ENCODE measurements at places on chromosomes 1 and 21.

- no peak for DNase-seq
Observed at GRCh38 chr1:181531441-181531840, 48.1 kb downstream of the CACNA1E start.

DNA sequence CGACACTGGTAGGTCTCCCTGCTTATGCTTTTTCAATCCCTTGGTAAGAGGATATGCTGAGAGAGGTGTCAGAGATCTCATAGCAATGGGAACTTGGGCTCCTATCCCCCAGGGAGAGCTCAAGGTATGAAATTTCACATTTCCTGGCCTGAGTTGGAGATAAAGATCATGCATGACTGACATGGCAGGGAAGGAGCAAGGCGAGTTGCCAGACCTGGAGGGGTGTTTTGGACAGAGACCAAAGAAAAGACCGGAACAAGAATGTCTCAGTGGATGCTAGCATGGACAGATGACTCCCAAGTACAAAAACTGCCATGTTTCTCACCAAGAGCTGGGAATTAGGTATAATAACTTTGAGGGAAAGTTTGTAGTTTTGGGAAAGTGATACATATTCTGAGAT is 334.1 kb upstream of the B3GALT2 start:
- no peak for DNase-seq

DNA sequence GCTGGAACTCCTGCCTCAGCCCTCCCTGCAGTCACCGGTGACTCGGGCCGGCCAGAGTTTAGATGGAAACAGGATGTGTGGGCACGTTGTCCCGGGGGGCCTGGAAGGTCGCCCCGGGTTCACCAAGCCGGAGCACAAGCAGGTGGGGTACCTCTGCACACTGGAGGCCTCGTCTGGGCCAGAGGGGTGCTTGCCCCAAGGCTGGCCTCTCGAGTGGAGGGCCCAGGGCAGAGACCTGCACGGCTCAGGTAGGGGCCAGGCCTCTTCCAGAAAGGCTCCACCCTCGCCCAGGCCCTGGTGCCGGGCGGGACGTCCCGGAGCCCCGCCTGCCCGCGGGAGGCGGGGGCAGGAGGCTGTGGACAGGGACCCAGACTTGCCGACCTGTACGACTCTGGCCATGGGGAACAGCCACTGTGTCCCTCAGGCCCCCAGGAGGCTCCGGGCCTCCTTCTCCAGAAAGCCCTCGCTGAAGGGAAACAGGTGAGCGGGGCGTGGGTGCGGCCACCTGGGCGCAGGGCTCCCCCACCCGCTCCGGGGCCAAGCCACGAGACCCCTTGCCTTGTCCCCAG is at the start of gene PLEKHN1:
PLEKHN1 (plus strand) TSS at position 348 of the 569 bp plus-strand sequence; CDS start at position 398, 50 bp downstream.
- no peak for DNase-seq

GRCh38 chr1:97170300-97170699 is 448.7 kb downstream of the PTBP2 start:
- no peak for DNase-seq

- DNase-seq, result no peak
Observed at GRCh38 chr1:9425859-9426258, 113.4 kb upstream of the SLC25A33 start.

GRCh38 chr1:71231751-71232150 is 150.9 kb upstream of the ZRANB2 start:
- DNase-seq, result no peak

DNA sequence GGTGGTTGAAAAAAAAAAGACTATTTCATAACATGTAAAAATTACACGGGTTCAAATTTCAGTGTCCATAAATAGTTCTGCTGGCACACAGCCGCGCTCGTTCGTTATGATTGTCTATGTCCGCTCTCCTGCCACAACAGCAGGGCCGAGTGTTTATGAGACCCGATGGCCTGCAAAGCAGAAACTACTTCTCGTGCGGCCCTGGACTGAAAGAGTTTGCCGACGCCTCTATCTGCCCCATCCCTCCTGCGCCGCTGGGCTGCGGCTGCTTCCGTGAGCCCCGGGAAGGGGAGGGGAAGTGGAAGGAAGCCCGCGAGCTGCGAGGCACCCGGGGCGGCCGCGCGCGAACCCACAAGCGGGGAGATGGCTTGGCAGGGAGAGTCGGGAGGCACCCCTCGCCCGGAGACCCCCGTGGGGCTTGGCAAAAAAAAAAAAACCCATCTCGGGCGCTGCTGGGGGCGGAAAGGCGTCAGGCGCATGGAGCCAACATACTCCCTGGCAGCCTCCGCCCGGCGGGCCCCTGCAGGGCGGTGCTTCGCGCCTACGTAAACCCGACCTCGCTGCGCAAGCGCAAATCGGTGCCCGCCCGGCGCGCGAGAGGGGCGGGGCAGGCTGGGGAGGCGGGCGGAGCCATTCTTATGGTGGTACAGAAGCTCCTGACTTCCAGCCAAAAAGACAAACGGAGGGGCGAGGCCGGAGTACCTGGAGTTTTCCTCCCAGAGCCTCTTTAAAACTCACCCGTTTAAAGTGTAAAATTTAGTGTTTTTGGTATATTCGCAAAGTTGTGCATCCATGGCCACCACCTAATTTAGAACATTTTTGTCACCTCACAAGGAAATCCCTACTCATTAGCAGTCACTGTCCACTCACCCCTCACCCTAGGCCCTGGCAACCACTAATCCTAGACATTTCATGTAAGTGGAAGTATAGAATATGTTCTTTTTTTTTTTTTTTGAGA is 8.3 kb downstream of the SLC27A3 start:
- DNase-seq, result peak; percentile 90

DNA sequence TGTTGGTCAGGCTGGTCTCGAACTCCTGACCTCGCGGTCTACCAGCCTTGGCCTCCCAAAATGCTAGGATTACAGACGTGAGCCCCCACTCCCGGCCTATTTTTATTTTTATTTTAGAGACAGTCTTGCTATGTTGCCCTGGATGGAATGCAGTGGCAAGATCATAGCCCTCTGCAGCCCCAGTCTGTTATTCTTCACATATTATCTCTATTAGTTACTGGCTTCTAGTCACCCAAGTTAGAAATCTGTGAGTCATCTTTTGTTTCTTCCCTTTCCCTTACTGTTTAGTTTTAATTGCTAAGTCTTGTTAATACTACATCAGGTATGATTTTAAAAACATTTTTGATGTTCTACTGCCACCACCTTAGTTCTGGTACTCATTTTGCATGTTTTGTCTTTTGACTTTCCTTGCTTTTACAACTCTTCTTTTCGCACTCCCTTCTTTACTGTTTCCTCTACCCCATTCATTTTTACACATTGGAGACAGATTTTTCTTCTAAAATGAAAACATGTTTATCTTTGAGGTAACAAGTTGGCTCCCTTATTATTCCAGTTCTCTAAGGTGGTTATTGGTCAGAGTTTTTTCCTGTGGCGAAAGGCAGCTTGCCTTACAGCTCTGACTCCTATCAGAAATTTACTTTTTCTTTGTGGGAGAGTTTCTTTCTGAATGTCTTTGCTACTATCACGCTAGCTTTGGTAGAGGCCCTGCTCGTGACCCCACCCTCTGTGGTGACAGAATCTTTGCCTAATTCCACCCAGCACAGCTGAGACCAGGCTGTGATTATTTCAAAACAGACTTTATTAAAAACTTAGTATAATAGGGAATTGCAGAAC is 19.5 kb downstream of the ZMYM4 start:
- peak; percentile 72 for DNase-seq

DNA sequence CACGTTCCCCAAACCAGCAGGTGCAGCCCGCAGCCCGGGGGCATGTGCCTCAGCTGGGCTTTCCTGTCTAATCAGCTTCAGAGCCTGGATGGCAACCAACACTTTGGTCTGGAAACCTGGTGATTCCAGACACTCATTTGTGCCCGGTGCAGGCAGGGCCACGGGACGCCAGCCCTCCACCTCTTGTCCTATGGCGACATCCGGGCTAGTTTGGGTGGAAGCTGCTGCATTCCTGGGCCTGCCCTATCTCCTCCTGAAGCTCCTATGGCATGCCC is 111.8 kb downstream of the WDR4 start:
- no peak for DNase-seq

DNA sequence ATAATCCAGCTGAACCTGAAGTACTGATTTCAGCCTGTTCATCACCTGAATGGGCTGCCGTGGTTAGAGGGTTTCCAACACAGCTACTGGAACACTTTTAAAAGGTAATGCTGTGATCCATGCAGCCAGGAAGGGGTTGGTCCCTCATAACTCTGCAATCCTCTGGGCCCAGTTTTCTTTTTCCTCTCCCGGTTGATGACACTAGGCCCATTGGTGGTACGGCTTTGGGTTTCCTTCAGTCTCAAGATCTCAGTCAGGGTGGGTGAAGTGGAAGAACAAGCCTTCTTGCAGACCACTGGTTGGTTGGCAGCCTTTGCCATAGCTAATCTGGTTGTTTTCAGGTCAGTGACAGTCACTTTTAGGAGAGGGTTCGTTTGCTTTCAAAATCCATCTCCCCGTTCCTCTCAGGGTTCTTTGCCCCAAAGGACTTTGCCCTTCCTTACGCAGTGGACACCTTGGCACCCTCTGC is 502 bp upstream of the SLC35A3 start:
- peak; percentile 28 for DNase-seq

GRCh38 chr21:43602266-43603232 is 56.7 kb downstream of the HSF2BP start:
- no peak for DNase-seq

Measured in fibroblast of the aortic adventitia (primary cell).